8988T (cell line): ENCODE measurements at places on chromosomes 16 and 17.

DNA sequence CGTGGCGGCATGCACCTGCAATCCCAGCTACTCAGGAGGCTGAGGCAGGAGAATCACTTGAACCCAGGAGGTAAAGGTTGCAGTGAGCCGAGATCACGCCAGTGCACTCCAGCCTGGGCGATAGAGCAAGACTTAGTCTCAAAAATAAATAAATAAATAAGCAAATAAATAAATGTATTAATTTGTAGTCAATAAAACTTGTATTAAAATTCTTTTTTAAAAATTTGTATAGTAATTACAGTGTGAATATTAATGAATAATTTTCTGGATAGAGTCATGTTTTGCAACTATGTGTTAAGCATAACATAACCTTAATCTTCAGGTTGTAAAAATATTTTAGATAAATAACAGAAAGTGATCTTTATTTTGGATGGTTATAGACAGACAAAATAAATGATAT, 27.2 kb upstream of the DUSP14 start:
- DNase-seq: no peak

GRCh38 chr17:55334285-55334684, 69.5 kb downstream of the HLF start:
- no peak for DNase-seq

DNA sequence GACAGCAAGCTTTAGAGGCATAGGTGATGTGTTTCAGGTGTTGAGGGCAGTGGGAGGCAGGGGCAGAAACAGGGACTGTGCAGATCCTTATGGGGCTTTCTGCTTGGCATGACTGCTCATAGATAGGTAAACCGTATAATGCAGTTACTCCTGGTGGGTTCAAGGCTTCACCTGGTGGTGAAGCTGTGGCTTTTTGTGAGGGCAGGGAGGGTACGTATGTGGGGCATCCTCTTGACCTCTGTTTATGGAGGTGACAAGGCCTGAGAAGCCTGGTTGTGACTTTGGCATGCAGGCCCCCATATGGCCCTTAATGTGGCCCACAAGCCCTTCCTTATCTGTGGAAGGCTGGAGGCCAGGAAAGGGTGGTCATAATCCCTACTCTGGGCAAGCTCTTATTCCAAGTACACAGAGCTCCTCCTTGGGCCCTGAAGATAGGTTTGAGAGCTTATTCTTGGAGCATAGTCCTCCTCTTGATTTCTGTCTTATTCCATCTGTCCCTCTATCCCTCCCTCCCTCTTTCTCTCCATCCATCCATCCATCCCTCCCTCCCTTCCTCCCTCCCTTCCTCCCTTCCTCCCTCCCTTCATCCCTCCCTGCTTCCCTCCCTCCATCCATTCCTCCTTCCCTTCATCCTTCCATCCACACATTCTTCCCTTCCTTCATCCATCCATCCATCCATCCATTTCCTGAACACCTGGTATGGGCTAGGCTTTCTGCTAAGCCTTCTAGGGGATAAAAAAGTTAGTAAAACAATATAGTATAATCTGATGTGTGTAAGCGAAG, 1.3 kb upstream of the CCL16 start:
- no peak for DNase-seq

DNA sequence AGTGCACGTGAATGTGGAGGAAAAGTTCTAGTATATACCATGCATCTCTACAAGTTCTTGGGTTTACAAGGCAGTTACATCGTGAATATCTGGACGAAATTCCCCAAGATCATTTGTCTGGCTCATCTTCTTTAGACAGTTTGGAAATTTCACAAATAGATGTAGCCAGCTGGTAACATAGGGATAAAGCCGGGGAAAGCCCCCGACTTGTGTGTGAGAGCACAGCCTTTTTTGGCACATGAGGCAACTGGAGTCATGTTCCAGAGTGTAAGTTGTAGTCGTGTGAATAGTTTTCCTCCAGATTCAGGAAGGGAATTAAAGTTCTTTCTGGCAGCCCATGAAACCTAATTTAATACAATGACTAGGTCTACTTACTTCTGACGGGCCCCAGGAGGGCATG, 62.3 kb downstream of the MARCHF10 start:
- DNase-seq: no peak

- no peak for DNase-seq
These were observed 96.2 kb downstream of the PGS1 start for GRCh38 chr17:78474614-78475146.

GRCh38 chr17:40922239-40922638, 15.2 kb downstream of the KRT23 start:
- DNase-seq: no peak

GRCh38 chr16:28935924-28936783, 4.4 kb downstream of the CD19 start:
- DNase-seq: peak; percentile 50

GRCh38 chr16:3097266-3097665, 1.8 kb downstream of the ZSCAN10 start:
- DNase-seq: no peak

- no peak for DNase-seq
These were observed 17.3 kb downstream of the TAC4 start for GRCh38 chr17:49830605-49831004.

DNA sequence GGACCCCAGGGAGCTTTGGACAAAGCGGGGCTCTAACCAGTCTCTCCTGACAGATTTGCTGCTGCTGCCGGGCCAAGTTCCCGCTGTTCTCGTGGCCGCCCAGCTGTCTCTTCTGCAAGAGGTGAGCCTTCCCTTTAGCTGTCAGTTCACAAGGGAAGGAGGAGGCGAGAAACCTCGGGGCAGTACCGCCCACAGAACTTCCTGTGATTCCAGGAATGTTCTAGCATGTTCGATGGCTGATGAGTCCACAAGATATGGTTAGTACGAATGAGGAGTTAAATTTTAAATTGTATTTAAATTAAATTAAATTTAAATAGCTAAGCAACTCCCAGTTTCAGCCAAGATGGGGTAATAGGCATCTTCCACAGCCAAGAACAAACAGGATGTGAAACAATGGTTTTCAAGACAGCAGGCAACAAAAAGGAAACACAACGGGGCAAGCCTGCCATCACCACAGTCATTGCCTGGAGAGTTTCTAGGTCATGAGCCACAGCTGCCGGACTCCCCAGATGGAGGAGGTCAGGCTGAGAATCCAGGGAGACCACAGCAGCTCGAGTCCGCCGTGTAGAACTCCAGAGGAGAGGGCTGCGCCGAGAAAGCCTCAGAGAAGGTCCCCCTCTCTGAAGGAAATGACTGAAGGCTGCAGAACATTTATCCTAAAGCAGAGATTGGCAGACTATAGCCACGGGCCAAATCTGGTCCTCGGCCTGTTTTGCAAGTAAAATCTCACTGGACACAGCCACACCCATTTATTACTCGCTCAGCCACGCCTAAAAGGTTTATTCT, 9.5 kb upstream of the TCF25 start:
- DNase-seq: no peak

- no peak for DNase-seq
These were observed 2.7 kb downstream of the MPO start for GRCh38 chr17:58277802-58278595.

DNA sequence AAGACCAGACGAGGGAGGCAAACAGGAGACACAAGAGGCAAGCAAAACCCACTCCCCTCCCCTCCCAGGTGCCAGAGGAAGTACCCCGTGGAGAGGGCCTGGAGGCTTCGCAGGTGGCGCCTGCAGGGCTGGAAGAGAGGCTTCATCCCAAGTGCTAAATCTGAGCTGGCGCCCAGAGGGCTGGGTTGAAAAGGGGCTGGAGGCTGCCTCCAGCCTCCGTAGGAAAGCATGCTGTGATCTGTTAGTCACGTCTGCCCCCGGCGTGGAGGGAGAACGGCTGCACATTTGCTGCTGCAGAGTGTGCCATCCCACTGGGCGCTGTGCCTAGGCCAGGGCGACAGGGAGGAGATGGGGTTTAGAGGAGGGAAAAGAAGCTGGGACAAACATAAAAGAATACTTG, 16.9 kb downstream of the RPH3AL start:
- no peak for DNase-seq

- peak; percentile 1 for DNase-seq
These were observed 39.2 kb downstream of the NT5M start for GRCh38 chr17:17342242-17342945.

DNA sequence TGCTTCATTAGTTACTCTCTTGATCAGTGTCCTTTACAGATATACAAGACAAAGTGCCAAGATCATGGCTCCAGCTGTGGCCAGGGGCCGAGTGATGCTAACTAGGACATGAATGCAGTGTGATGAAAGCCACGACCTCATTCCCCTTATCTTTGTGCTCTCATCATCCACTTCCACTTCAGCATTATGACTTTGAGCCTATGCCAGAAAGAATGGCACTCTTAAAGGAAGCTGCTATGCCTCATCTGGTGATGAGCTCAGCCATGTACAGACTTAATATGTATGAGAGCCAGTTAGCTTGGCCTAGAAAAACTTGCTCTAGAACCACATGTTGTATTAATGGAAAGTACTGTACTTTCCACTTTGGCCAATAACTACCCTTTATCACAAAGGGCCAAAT, 179.1 kb downstream of the TOX3 start:
- DNase-seq: no peak

GRCh38 chr16:73997340-73997711, 299.3 kb upstream of the PSMD7 start:
- DNase-seq: no peak

GRCh38 chr16:88316151-88316550, 66.6 kb upstream of the ZNF469 start:
- peak; percentile 68 for DNase-seq

DNA sequence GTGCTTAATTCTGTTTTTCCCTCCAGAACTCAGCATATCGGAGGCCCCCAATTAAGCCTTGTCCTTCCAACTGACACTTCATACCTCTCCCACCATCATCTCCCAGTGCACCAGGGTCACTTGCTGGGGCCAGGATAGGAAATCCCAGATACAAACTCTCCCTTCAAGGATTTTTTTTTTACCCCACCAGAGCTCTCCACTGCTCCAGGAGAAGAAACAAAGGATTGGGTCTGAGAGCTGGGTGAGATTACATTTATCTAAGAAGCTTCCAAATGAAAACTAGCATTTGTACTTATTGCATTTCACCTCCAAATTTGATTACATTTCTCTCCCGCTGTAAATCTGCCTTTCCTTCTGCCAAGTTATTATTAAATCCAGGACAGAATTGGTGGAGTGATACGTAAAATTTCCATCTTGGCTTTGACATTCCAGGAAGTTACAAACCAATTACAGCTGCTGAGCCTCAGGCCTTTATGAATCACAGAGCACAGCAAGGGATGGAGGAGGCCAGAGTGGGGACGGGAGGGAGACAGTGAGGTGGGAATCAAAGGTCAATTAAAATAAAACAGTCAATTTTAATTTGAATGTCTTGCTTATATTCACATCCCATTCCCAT, 123.5 kb downstream of the USP31 start:
- DNase-seq: no peak

- DNase-seq: no peak
These were observed 61.4 kb downstream of the SDK2 start for GRCh38 chr17:73582821-73583220.
